Osteoblast (primary cell): ENCODE measurements at places on chromosomes 11 and 22. TPM values are rescaled to one million over a fixed set of nuclear protein-coding genes. Genes with fewer than 3 reads are reported as not detected.

Gene ENTHD1
- not detected in 2 replicates for total RNA-seq

Gene TTC36
- total RNA-seq, result 1.1 and 1.2 TPM in 2 replicates

Gene ELMOD1
- total RNA-seq, result under 0.01 TPM in 2 replicates

Gene SERPIND1
- not detected in 2 replicates for total RNA-seq

Gene TUB
- 19.2 and 23.5 TPM in 2 replicates for total RNA-seq

Gene CRYAB
- total RNA-seq, result 54.3 and 55.4 TPM in 2 replicates

Gene RTCB
- 95.8 and 107 TPM in 2 replicates for total RNA-seq

Gene RAC2
- 13.6 and 14.5 TPM in 2 replicates for total RNA-seq

Gene APOA4
- not detected in 2 replicates for total RNA-seq

Gene ROBO4
- 0.36 and 0.59 TPM in 2 replicates for total RNA-seq

Gene ADM2
- 9.1 and 9.4 TPM in 2 replicates for total RNA-seq

Gene DRD4
- total RNA-seq, result under 0.01 TPM in 1 of 2 replicates, not detected in the other

Gene NPAS4
- 0.36 TPM in 1 of 2 replicates, not detected in the other for total RNA-seq

Gene OTOG
- total RNA-seq, result not detected in 2 replicates

Gene FAT3
- 2.2 and 3.5 TPM in 2 replicates for total RNA-seq

Gene CSKMT
- total RNA-seq, result 6.2 and 11.2 TPM in 2 replicates

Gene KCNJ4
- total RNA-seq, result not detected in 2 replicates

Gene TMEM121B
- total RNA-seq, result under 0.01 TPM in 1 of 2 replicates, not detected in the other

Gene APOBEC3B
- 0.36 and 0.59 TPM in 2 replicates for total RNA-seq

Gene POTEH
- under 0.01 TPM in 2 replicates for total RNA-seq

Gene MMP27
- total RNA-seq, result not detected in 2 replicates

Gene SAA4
- total RNA-seq, result not detected in 2 replicates

Gene EPS8L2
- 29.7 and 30.1 TPM in 2 replicates for total RNA-seq

Gene GAB4
- total RNA-seq, result not detected in 2 replicates

Gene TREH
- not detected in 2 replicates for total RNA-seq

Gene C11orf16
- 0.29 TPM in 1 of 2 replicates, not detected in the other for total RNA-seq

Gene TSSK2
- total RNA-seq, result not detected in 2 replicates
